Spleen (tissue), 13 donors: ENCODE measurements at places on chromosomes 5 and 9. TPM values are rescaled to one million over a fixed set of nuclear protein-coding genes. Genes with fewer than 3 reads are reported as not detected.

The INSL4 gene
- not detected for total RNA-seq

The TAF11L5 gene
- not detected for total RNA-seq

The ADAMTS19 gene
- total RNA-seq, result not detected

The RXRA gene
- 95.6 TPM for total RNA-seq

The BTNL3 gene
- total RNA-seq, result 2.0 TPM

The ECM2 gene
- total RNA-seq, result 0.49 TPM

The HAUS6 gene
- total RNA-seq, result 12.8 TPM

The IL3 gene
- total RNA-seq, result not detected

The FOXD4L4 gene
- not detected for total RNA-seq

The SYNPO gene
- total RNA-seq, result 68.9 TPM

The OLFM1 gene
- 47.1 TPM for total RNA-seq

The C9orf153 gene
- 0.43 TPM for total RNA-seq

The SDHA gene
- 125 TPM for total RNA-seq

The ANKRD31 gene
- 0.20 TPM for total RNA-seq

The HRH2 gene
- total RNA-seq, result 85.2 TPM

GRCh38 chr5:179803651-179804554 lies 2.8 kb downstream of the MGAT4B start:
- DNase-seq, result peak; percentile 81

GRCh38 chr5:167710444-167711073 lies 580.9 kb upstream of the WWC1 start:
- no peak for DNase-seq

GRCh38 chr9:73151653-73152542 lies at the start of gene ANXA1:
TSS of gene ANXA1 (plus strand) at chr9:73151865. CDS start at chr9:73158536, 6,671 bp downstream.
- no peak for DNase-seq

- no peak for DNase-seq
Observed at GRCh38 chr5:107809201-107810034, 138.7 kb upstream of the EFNA5 start.

- DNase-seq, result no peak
Observed at GRCh38 chr9:110887276-110887675, 151.0 kb downstream of the LPAR1 start.

DNA sequence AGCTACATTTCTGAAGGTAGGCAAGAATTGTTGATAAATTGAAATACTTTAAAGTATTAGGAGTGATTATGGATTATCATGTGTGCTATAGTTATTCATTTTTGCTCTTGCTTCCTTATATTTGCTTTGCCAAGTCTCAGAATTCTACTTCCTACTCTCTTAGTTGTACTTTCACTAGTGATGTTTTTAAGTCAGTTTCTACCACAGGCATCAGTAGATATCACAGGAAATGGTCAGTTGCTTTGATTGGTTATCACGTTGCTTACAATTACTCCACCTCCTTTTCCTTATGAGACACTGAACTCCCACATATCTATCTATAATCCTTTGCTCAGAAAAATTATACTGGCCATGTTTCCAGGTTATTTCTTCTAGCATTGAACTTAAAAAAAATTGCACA lies 472.8 kb downstream of the DMRTA1 start:
- DNase-seq, result no peak

DNA sequence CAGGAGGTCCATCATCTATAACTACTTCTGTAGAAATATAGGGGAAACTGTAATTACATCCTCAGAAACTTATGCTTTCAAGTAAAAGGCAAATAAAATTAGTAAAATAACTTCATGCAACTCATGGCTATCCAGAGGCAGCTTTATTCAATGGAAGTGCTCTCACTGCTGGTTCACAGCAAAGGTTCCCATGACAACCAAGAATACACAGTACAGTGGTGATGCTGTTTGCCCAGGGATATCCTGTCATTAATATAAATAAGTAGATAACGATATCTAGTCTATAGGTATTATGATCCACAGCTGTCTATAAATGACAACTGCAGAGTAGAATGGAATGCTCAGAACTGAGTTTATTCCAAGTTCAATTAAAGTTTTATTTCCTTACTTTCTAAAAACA lies 390.3 kb downstream of the PDE4D start:
- no peak for DNase-seq

DNA sequence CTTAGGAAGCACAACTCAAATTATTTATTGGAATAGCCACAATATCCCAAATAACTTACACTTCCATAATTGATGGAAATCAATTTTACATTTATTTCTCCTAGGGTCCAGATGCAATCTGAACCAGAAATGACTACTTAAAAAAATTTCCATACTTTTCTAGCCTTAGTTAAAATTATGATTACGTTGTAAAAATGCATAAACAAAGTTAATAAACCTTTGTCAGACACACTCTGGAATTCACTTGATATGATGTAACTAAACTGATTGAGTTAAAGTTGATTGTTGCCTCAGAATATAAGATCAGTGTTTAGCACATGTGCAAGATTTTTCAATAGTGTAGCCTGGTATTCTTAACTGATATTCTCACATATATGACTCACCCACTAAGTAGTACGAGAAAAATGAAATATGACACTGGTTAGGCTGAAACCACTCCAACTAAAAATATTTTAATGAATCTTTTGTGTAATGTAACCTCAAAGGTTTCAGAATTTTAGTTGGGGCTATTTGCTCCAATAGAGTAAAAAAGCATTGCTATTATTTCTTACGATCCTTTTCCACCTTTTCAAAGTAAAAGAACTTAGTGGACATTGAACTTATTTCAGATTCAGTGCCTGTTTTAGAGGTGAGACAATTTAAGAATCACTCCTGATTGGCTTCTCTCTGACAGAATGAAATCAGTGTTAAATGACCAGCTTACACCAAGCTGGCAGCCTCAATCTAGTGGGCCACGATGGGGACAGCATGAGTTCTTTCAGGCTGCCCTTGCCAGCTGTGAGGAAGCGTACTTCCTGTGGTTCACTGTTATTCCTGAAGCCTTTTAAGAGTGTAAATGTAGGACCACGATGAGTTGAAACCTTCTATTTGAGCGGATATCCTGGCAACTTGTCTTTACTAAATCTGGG lies 277.2 kb upstream of the CDH9 start:
- no peak for DNase-seq

- no peak for DNase-seq
Observed at GRCh38 chr5:60372786-60373185, 327.2 kb downstream of the DEPDC1B start.

DNA sequence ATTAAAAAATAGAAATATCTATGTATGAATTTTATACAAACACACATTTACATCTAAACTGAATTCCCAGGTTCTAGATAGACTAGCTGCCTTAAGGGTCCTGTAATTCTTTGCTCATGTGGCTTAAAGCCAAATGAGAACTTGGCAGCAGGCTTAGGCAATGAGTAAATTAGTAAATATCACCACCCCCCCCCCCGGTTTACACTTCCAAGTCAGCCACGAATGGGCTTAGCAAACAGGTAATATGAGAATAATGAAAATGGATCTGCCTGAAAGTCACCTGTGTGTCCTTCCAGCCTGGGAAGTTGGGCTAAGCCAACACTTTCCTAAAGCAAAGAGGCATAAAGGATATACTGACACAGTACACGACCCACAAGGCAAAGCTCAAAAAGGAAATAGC lies 108.6 kb downstream of the KLHL3 start:
- no peak for DNase-seq

DNA sequence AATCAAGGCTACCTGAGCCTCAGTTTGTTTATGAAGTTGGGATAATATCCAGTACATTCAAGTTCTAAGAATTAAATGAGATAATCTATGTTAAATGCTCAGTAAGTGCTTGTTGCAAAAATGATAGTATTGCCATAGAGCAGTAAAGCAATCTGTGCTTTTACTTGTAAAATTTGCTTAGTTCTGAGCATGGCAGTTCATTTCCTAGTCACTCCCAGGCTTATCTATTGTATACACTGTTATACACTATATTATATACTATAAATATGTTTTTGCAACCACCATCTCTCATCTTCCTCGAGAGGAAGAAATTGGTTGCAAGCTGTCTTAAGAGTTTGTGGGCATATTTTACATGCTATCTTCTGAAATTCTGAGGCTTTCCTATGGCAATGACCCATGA lies 63.4 kb downstream of the MTREX start:
- DNase-seq, result no peak

GRCh38 chr9:101999441-101999840 lies 261.0 kb upstream of the GRIN3A start:
- no peak for DNase-seq

DNA sequence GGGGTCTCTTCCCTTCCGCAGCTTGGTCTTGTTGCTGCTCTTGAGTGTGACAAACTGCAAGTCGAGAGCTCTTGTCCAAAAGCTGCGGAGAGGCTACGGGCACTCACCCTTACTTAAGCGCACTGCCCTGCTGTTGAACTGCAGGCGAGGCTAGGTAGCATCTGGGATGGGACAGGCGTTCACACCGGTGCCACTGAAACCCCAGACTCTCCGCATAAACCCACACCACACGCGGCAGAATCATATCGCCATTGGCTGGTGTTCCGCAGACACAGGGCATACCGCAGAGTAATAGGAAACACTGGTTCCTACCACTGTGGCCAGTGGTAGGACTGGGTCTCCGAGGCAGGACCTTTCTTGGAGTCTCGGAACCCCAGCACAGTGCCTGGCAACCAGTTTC lies 2.2 kb upstream of the NPR3 start:
- DNase-seq, result no peak

DNA sequence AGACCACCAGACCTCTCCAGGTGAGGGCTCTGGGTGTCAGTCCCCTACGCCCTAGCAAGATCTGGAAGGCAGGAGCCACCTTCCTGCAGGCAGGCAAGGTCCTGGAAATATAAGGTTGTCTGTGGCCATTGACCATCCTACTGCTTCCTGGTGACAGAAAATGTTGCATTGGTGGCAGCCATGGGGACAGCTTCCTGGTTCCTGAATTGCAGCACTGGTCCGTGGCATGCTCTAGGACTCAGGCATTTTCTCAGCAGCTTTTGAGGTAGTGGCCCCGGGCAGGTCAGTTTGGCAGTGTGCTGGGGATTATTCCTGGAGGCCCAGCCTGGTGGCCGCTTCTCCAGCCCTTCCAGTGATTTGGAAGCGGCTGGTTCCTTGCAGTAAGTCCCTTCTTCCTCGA lies 36.6 kb upstream of the KCNMB1 start:
- peak; percentile 58 for DNase-seq

- DNase-seq, result peak; percentile 45
Observed at GRCh38 chr5:378301-378891, 56.9 kb downstream of the AHRR start.

DNA sequence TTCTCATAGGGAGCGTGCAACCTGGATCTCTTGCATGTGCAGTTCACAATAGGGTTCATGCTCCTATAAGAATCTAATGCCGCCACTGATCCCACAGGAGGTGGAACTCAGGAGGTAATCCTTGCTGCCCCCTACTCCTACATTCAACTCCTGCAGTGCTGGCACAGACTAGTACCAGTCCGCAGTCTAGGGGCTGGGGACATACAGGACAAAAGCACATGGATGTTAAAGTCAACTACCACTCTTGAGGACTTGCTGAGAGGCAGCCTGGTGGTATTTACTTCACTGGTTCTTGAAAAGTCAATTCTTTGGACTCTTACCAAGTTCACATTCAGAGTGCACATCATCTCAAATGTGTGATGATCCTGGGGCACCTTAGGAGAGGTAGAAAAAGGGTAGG lies 33.0 kb downstream of the MTMR12 start:
- DNase-seq, result no peak

- DNase-seq, result no peak
Observed at GRCh38 chr5:56587381-56588130, 227.8 kb upstream of the MAP3K1 start.

DNA sequence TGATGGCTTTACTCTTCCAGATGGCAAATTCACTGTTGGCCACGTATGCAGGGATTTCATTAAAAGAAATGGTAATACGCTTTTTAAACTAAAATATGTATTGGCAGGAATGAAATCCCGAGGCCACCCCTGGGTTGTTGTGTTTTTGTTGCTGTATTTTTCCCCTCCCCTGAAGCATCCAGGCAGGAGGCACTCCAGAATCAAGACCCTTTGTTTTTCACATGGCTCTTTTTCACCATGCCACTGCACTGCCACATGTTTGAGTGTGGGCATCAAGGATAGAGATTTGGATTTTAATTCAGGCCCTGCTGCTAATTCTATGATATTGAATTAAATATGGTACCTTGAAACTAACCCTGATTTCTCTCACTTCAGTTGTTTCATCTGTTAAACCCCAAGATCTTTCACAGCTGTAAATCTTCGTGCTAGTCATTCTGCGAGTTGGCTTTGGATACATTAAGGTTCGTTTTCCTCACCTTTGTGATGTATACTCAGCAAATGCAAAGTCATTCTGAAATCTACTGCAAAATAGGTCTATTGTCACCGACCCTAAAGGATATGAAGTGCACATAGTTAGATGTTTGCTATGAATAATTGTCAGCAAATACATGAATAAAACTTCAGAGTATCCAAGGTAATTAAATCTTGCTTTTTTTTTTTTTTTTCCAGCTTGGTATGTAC lies 533.4 kb downstream of the PTPRD start:
- DNase-seq, result no peak

GRCh38 chr5:150241298-150242160 lies 48.0 kb downstream of the CAMK2A start:
- DNase-seq, result no peak

GRCh38 chr5:27437594-27438200 lies 399.3 kb upstream of the CDH9 start:
- no peak for DNase-seq

- DNase-seq, result no peak
Observed at GRCh38 chr9:134339183-134339806, 13.0 kb downstream of the RXRA start.

DNA sequence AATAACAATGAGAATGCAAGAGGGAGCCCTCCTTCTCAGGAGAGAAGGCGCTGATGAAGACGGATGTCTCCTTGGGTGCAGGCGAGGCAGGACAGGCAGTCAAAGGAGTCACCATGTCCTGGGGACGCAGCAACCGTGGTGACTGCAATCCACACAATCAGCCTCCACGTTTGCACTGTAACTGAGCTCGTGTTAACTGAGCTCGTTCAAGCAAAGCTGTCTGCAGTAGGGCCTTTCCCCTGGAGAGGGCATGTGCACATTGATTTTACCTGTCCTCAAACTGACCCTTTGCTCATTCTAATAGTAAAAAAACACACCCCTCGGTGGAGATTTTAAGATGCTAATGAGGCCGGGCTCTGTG lies 2.8 kb downstream of the SARDH start:
- DNase-seq, result no peak

DNA sequence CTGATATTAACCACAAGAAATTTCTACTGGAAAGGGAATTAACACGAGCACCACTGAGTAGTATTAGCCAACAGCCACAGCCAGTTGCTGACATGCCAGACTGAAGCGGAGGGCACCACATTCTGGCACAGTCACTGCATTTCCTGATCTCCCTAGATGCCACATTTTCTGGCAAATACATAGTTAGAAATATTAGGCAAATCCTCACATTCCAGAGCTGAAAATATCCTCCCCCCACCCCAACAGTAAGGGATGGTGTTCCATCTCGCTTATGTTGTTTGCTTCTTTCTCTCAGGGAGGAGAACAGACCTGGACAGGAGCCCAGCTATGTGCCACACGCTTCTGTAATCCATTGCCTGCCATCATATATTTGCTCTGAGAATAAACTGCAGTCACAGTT lies 32.8 kb upstream of the MCTP1 start:
- no peak for DNase-seq

- DNase-seq, result no peak
Observed at GRCh38 chr5:115578657-115579056, 23.6 kb downstream of the TICAM2 start.
